ENCODE measurements at places on chromosomes 1 and 21.

DNA sequence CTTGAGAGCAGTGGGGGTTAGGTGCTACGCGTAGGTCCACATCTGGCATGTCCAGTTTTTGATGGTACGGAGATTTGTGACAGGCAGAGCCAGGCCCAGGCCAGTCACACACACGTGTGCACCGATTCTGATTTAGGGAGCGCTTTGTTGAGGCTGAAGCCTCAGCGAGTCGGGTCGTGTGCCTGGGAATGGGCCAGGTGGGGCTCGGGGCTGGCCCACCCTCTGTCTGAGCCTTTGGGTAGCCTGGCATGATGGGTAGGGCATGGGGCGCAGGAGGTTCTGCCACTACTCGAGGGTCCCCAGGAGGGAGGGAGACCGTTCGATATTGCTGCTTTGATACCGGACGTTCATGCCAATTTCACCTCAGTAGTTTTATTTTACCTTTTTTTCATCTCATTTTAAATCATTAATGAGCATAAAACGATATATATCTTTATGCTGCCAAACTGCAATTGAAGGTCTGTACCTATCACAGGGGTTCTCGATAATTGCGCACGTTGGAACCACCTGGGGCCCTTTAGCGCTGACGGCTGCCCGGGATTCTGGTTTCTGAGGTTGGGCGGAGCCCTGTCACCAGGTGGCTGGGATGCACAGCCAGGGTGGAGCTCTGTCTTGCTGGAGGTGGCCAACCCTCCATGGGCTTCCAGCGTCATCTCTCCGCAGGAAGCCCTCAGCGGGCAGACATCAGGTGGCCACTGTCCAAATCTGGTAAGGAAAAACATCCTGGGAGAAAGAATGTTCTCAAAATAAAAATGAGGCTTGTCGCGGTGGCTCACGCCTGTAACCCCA, 71.9 kb downstream of the SCCPDH start:
- no peaks in the 10 kb centered on the region for H3K36me3 ChIP-seq
- no peak for DNase-seq
- no peaks in the 10 kb centered on the region for H3K4me1 ChIP-seq
- no peak overlapping the region for H3K27ac ChIP-seq
- H3K4me3 ChIP-seq: no peak overlapping the region

DNA sequence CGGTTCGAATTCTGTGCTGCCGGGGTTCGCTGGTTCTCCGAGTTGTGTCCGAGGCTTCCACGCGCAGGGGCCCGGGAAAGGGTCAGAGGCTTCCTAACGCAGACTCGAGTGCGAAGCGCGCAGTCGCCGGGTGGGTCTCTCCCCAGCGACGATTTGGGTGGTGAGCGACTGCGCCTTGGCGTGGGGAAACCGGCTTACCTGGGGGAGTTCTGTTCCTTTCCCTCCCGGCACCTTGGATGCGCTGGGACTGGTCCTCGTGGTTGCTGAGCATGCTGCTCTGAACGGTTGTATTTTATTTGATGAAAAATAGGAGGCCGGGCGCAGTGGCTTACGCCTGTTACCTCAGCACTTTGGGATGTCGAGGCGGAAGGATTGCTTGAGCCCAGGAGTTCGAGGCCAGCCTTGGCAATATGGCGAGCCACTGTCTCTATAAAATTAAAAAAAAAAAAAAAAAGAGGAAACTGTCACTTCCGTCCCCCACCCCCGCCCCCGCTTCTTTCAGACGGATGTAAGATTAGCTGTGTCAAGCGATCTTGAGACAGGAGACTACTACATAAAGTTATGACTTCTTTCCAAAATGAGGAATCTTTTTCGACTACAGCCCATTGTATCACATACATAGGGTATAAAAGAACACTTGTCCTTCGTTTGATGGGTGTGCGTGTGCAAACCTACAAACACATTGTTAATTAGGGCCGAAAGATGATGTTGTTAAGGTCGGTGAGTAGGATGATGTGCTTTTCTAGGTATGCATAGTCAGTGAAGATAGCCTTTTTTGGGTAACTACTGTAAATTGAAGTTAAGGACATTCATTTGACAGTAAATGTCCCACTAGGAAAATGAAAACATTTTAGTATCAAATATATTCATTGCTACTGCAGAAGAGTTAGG, at the start of gene CCDC18:
TSS of gene CCDC18 (plus strand) at position 2 of the 891 bp plus-strand sequence. CDS start 2,638 bp downstream, outside the sequence.
- H3K27ac ChIP-seq: peak within 1 kb of the TSS; percentile 97
- H3K4me1 ChIP-seq: peaks cover 26% of the 10 kb centered on the region

- no peaks in the 10 kb centered on the region for H3K36me3 ChIP-seq
- no peak for DNase-seq
- no peaks in the 10 kb centered on the region for H3K27me3 ChIP-seq
- H3K4me3 ChIP-seq: no peak overlapping the region
- peaks cover 23% of the 10 kb centered on the region for H3K4me1 ChIP-seq
Measured at GRCh38 chr1:25106352-25106751, 126.0 kb downstream of the SYF2 start.

GRCh38 chr21:33171616-33172169, 58.0 kb upstream of the IFNAR2 start:
- no peak overlapping the region for H3K4me3 ChIP-seq
- no peak overlapping the region for H3K27ac ChIP-seq
- peaks cover 3% of the 10 kb centered on the region for H3K27me3 ChIP-seq
- H3K36me3 ChIP-seq: no peaks in the 10 kb centered on the region

DNA sequence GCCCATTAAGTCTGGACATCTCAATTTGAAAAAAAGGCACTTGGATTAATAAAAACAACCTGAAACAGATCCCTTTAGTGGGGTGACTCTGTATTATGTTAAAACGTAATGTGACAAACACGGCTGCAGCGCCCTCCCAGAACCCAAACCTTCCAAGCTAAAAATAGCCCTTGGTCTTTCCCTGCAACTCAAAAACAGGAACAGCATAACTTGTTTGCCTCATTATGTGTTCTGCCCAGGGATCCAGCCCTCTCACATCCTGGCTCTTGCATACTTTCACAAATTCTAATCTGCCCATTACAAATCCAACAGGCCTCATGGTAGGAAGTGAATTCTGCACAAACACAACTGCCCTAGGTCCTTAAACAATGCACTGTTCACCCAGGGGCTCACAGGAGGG, 94.7 kb upstream of the GADD45A start:
- H3K27me3 ChIP-seq: no peaks in the 10 kb centered on the region
- no peaks in the 10 kb centered on the region for H3K4me1 ChIP-seq
- H3K4me3 ChIP-seq: no peak overlapping the region
- H3K27ac ChIP-seq: no peak overlapping the region
- no peak for DNase-seq

- H3K4me3 ChIP-seq: no peak overlapping the region
- no peak for DNase-seq
- peaks cover 29% of the 10 kb centered on the region for H3K4me1 ChIP-seq
- H3K27ac ChIP-seq: peak overlapping the region; percentile 51
- H3K27me3 ChIP-seq: no peaks in the 10 kb centered on the region
- peaks cover 11% of the 10 kb centered on the region for H3K36me3 ChIP-seq
Measured at GRCh38 chr1:31062867-31063380, 2.6 kb downstream of the PUM1 start.
